ENCODE measurements at places on chromosomes 4 and X. TPM values are rescaled to one million over a fixed set of nuclear protein-coding genes. Genes with fewer than 3 reads are reported as not detected.

Gene PNMA6F
- total RNA-seq, result not detected

Gene CCDC158
- not detected for total RNA-seq

Gene SLC25A5
- total RNA-seq, result 495 TPM

Gene SEPTIN11
- 4.7 TPM for total RNA-seq

Gene GPR34
- total RNA-seq, result not detected

Data from T-helper 2 cell treated with Interferon-gamma antibody and Interleukin-4, amounts not matched to agents 100 ng/mL and 5 ng/mL, for 36 hours (primary cell).